ENCODE measurements at places on chromosomes 6 and 20.
A peak's percentile ranks its signal among the peaks of the same experiment; 100 is the strongest.

GRCh38 chr6:125983246-125983945, 2.9 kb upstream of the TRMT11 start:
- peak; percentile 69 for DNase-seq

DNA sequence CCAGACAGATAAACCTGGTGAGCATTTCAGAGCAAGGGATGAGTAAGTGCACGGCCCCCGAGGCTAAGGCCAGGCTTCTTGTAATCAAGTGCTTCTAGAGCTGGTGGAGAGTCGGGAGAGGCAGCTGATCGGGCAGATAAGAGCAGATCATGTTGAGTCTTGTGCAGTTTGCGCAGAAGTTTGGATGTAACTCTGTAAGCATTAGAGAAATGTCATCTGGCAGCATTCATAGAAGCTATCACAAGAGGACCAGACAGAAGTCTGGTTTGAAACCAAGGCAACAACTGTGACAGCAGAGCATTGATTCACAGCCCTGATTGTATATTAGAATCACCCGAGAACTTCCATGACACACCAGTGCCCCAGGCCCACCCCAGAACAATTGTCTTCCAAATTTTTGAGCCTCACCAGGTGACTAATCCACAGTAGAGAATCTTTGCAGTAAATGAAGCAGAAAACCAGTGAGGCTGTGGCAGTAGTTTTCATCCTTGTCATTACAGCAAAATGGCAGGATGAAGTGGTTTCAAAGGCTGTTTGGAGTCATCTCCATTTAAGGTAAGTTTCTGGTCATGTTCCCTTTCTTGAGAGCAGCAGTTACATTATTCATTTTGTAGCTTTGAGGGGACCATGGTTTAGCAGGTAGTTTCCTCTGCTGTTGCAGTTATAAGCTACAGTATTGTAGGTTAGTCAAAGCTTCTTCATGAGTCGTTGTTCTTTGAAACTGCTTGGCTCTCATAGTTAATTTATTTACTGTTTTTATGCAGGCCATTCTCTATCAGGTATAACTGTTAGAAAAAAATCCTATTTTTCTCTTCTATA, 84.1 kb downstream of the RNF217 start:
- DNase-seq, result peak; percentile 79

DNA sequence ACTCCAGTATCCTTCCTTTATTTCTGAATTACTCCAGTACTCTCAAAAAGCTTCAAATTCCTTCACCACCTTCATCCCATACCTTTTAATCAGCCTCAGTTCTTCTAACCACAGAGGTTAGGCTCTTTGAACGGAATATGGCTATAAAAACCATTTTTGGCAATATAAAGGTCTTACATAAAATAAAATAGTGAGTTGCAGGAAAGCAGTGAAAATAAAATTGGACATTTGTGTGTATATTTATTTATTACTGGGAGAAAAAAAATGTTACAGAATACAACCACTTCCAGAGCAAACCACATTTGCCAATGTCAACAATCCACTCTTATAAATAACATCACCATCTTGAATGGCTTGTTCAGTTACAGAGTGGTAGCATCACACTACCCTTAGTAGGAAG, 7.7 kb downstream of the HDDC2 start:
- DNase-seq, result peak; percentile 20

DNA sequence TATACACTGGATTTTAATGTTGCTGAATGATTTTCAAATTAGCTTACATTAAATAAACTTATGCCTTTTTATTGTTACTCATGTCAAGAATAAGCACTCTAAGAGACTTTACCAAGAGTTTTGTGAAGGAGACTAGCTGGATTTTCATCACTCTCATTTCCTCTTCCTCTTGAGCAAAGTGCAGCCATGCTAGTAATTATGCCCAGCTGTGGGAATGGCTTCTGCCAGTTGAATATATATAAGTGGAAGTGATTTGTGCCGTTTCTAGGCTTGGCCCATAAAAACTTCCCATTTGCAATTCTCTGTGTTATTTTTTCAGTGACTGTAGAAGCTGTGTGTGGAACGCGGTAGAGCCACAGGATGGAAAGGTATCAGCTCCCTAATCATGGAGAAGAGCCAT, 255.8 kb downstream of the HDGFL1 start:
- DNase-seq, result no peak

DNA sequence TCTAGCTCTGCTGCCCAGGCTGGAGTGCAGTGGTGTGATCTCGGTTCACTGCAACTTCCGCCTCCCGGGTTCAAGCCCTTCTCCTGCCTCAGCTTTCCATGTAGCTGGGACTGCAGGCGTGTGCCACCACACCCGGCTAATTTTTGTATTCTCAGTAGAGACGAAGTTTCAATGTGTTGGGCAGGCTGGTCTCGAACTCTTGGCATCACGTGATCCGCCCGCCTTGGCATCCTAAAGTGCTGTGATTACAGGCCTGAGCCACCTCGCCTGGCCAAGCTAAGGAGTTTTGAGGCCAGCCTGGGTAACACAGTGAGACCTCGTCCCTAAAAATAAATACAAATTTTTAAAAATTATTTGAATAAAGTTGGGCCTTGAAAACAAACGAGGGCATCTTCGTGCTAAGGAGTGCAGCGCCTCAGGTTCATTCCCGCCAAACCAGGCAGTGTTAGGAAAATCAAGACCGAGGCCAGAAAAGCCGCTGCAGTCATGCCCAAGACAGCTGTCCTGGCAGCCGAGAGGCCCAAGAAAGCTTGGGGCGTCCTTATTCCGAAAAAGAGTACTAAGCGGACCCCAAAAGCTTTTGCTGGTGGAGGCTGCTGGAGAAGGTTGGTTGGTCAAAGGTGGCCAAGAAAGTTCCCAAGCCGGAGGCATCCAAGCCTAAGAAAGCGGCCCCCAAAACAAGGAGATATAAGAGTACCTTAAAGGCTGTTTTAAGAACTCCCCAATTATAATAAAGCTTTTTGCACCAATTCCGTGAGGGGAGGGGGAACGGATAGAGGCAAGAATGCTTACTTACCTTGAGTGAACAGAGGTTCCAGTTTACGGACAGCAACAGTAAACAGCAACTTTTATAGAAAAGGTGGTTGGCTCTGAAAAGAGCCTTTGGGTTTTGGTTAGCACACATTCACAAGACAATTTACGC, 109.0 kb downstream of the HFE start:
- peak; percentile 61 for DNase-seq

- no peak for DNase-seq
These were observed 12.4 kb upstream of the EZR start for GRCh38 chr6:158831571-158831970.

GRCh38 chr6:318243-318890, 26.1 kb downstream of the DUSP22 start:
- no peak for DNase-seq

DNA sequence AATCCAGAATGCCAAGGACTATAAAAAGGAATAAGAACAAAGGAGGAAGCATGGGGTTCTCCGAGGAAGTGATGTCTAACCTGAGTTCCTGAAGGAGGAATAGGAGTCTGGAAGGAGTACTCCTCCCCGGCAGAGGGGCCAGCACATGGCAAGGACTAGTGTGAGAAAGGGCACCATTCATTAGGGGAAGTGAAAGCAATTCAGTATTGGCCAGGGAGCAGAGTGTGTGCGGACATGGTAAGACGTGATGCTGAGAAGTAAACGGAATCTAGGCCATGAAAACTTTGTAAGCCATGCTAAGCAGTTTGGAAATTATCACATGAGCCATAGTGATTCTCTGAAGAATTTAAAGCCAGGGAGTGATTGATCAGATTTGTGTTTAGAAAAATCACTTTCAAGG, 218.9 kb upstream of the PRDM1 start:
- no peak for DNase-seq

DNA sequence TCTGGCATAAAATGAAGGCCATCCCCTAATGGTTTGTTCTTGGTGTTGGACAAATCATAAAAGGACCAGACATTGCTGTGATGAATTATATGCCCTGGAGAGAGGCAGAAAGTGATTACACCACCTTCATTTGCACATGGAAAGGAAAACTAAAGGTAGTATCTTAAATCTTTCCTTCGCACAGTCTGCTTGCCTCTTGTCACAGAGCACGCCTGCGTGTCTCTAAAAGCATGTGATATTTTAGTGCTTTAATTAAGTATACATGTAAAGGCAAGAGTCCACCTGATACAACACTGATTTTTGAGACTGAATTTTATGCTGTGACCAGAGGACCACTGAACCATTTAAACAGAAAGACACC, 28.8 kb upstream of the PLAGL1 start:
- DNase-seq, result no peak

DNA sequence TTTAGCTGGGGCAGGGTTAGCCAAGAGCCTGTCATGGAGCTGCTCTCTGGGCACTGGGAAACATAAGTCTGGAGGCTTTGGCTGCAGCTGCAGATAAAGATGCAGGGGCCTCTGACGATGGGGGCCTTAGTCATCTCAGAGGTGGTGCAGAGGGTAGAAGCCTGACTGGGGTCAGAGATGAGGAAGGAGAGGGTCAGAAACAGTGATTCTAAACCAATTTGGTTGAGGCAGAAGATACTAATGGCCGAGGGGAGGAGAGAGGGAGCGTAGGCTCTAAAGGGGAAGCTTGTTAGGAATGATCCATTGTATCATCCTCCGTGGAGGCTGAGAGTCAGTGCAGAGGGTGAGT, 33.8 kb downstream of the PLEKHG1 start:
- DNase-seq, result no peak

DNA sequence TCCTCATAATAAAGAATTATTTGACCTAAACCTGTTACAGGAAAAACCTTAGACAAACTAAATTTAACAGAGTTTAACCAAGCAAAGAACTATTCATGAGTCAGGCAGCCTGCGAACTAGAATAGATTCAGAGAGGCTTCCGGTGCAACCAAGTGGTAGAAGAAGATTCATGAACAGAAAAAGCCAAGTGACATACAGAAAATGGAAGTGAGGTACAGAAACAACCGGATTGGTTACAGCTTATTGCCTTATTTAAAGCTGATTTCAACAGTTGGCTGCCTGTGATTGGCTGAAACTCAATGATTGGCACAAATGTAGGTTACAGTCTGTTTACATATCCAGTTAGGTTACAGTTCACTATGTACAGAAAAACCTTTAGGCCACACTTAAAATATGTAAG, 10.1 kb downstream of the PPP1R3G start:
- peak; percentile 60 for DNase-seq

DNA sequence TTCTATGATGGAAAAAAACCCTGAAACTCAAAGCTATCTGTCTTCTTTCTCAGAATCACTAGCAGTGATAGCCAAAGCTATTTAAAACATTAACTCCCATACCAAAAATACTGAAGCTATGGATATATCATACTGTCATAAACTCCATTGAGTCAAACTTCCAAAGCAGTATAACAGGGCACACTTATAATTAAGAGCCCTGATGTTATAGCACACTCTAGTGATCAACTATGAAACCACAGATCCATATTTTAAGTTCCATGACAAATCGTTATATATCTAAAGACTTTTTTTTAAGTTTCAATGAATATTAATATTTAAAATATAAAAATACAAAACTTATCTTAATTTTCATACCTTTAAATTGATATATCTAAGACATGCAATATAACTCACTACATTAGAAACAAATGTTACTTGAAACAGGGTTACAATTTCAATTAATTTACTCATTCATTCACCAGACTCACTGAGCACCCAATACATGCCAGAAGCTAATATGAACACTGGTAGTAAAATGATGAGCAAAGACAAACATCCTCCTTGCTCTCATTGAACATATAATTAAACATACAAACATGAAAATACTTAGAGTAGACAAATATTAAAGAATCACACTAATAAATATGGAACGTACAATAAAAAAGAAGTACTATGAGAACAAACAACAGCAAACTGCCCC, 69.3 kb downstream of the IBTK start:
- peak; percentile 57 for DNase-seq

GRCh38 chr6:74073429-74073828, 377.4 kb downstream of the CD109 start:
- peak; percentile 93 for DNase-seq

- no peak for DNase-seq
These were observed 84.4 kb downstream of the UNC5CL start for GRCh38 chr6:40954446-40955177.

DNA sequence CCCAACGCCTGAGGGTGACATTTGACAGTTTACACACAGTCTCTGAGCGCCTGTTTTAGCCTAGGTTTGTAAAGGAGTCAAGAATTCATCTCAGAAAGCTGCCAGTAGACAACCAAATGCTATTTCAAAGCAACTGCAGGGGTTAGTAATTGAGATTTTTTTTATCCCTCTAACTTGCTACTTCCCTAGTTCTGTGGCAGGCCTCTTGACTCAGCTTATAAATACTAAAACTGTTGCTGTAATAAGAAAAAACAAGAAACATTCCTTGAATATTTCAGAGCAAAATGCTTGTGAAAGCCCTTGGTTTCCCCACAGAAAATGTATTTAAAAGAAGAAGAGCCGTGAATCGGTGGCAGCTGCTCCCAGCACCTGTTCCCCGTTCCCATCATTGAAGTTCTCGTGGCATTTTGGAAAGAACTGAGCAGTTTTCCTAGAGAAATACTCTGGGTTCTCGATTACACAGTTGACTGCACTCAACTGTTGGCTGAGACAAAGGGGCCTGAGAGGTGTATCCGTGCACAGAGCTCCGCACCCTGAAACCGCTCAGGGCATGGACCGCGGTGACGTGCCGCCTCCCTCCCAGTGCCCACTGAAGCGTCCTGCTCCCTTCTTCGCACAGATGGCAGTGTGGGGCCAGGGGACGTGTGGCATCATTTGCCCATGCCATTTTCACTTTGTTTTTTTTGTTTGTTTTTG, 20.9 kb downstream of the DLL1 start:
- no peak for DNase-seq

GRCh38 chr6:70884074-70884983, 72.5 kb downstream of the B3GAT2 start:
- DNase-seq, result peak; percentile 71

DNA sequence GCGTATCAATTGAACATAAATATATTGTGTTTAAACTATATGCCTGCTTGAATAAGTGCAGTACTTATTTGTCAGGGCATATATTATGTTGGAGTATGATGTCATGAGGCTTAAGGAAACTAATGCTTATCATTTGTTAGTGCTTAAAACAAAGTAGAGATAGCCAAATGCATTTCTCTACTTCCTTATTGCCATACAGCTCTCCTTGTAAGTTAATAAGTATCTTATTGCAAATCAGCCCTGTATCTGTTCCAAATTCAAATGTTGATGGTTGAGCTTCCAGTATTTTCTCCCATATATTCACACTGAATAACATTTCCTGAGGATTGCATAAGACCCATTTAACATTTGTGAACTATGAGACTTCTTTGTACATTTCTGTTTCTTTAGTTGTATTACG, 57.8 kb downstream of the CARMIL1 start:
- no peak for DNase-seq

- no peak for DNase-seq
These were observed 379.6 kb upstream of the PLCB4 start for GRCh38 chr20:8689337-8689736.

- DNase-seq, result no peak
These were observed 86.0 kb upstream of the DUSP22 start for GRCh38 chr6:206264-206663.

- DNase-seq, result no peak
These were observed 87.0 kb downstream of the HIVEP2 start for GRCh38 chr6:142857796-142858555.
